AG04450 (cell line): ENCODE measurements at places on chromosomes 13 and 19. TPM values are rescaled to one million over a fixed set of nuclear protein-coding genes. Genes with fewer than 3 reads are reported as not detected.
A peak's percentile ranks its signal among the peaks of the same experiment; 100 is the strongest.

Gene DAND5
- not detected in 2 replicates for polyA plus RNA-seq

Gene MKNK2
- 31.1 and 35.4 TPM in 2 replicates for polyA plus RNA-seq

Gene SF3A2
- 7.0 and 9.5 TPM in 2 replicates for polyA plus RNA-seq

Gene FBL
- 256 and 329 TPM in 2 replicates for polyA plus RNA-seq

DNA sequence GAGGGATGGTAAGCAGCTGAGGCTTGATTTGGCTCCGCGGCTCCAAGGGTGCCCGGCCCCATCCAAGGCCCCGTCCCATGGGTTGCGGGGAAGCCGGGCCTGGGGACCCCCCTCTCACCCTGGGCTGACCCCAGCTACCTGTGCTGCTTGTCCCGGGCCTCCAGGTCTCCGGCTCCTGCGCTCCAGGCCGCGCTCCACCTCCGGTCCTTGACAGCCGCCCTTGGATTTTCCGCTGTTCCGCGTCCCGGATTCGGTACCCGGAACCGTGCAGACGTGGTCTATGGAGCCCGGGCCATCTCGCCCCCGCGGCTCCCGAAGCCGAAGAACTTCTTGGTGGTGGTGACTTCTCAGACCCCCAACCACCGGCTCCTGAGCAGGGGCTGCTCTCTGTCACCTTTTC is 48.3 kb upstream of the C1QTNF9B start:
- no peak for DNase-seq

GRCh38 chr19:14425696-14426138 is 6.6 kb upstream of the DDX39A start:
- DNase-seq: peak; percentile 38

DNA sequence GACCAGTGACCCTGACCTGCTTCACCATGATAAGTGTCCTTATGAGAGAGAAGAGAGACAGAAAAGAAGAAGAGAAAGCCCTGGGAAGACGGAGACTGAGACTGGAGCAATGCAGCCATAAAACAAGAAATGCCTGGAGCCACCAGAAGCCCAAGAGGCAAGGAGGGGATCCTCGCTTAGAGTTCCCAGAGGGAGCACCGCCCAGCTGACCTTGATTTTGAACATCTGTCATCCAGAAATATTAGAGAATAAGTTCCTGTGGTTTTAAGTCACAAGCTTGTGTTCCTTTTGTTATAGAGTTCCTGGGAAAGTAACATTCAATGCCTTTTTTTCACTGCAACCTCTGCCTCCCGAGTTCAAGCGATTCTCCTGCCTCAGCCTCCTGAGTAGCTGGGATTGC is 20.2 kb downstream of the CERS1 start:
- no peak for DNase-seq

GRCh38 chr19:55464662-55465054 is at the start of gene C19orf85:
Gene C19orf85, minus strand, starts transcription at chr19:55464751. Its CDS starts 197 bp downstream, at chr19:55464554.
- DNase-seq: no peak

DNA sequence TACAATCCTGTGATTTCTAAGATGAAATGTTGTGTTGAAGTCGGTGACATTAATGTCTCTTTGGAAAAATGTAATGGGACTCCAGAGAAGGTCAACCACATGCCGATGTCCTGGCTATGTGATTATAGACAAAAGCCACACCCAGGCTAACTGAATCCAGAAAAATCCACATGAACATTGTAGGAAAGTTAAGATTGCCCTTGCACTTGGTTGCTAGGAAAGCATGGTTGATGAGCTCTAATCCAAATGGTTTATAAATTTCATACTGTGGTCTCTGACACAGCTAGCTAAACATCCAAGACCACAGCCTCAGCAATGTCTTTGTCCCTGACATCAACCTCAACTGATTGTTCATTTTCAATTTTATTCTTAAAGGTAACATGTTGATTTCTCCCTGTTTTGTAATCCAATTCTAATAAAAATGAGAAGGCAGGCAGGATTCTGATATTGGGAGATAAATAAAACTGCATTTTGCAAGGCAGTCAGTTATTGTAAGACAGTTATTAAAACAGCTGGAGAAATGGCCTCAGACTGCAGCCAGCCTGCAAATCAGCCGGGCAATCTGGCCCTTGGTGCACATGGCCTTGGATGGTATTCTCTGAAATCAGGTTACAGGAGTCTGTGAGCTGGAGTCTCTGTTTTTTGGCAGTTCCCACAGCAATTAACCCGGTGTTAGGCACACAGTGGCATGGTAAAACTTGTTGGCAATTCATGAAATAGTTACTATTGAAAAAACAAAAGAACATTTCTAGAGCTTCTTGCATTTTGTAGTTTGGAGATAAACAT is 93.9 kb downstream of the STARD13 start:
- DNase-seq: no peak

- DNase-seq: no peak
Observed at GRCh38 chr13:108987517-108987916, 358.1 kb downstream of the MYO16 start.

GRCh38 chr19:3098515-3099346 is 4.6 kb downstream of the GNA11 start:
- no peak for DNase-seq

- no peak for DNase-seq
Observed at GRCh38 chr19:53960187-53960586, 2.5 kb upstream of the CACNG8 start.

GRCh38 chr13:19864024-19864745 is 736 bp upstream of the ZMYM5 start:
- no peak for DNase-seq

DNA sequence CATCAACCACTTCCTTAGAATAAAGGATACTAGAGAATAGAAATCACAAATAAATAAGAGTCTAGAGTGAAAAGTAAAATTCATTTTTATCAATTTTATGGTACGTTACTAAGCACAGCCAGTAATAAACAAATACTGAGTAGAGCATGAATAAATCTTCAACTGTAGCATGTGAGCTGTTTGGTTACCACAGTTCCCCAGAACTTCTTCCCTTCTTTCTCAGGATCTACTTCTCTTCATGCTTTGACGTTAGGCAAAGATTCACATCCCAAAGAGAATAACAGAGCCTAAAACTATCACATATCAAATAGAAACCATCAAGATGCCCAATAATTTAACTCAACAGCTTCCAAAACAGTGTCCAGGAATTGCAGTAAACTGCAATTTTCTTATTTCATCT is 7.4 kb downstream of the RUBCNL start:
- no peak for DNase-seq

DNA sequence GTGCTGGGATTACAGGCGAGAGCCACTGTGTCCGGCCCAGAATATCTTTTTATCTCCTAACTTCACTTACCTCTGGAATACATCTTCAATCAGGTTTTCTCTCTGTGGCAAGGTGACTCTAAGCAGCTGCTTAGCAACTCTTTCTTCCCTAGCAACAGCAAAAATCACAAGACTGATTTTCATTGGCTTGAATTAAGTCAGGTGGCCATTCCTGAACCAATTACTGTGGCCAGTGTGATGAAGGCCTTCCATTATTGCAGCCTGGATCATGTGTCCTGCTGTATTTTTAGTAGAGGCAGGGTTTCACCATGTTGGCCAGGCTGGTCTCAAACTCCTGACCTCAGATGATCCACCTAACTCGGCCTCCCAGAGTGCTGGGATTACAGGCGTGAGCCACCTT is 9.0 kb upstream of the LTBP4 start:
- DNase-seq: no peak

- DNase-seq: no peak
Observed at GRCh38 chr19:40627486-40628279, 26.5 kb downstream of the LTBP4 start.

GRCh38 chr19:40638327-40638726 is 37.2 kb downstream of the LTBP4 start:
- no peak for DNase-seq
